ENCODE measurements at places on chromosomes 12 and 14.

- H3K4me1 ChIP-seq, result peaks cover 10% of the 10 kb centered on the region
- H3K4me3 ChIP-seq, result no peak overlapping the region
- no peaks in the 10 kb centered on the region for H3K36me3 ChIP-seq
- no peak for DNase-seq
- H3K27me3 ChIP-seq, result no peaks in the 10 kb centered on the region
Observed at GRCh38 chr14:99035712-99036610, 236.0 kb downstream of the BCL11B start.

DNA sequence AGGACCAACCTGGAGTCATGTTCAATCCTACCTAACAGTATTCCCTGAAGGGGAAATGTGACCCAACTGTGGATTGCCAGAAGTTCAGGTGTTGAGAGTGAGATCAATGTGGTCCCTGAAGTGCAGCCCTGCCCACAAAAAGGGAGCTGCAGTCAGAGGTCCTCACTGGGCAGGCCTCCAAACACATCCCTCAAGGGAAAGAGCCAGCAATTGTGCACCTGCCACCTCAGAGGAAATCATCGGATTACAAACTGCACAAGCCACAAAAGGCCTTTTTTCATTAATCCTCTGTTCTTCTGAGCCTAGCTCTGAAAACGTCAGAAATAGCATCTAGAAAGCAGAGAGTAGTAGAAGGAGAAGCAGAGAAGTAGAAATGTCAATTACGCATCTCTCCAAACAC is 10.8 kb upstream of the MDM1 start:
- H3K4me3 ChIP-seq, result no peak overlapping the region
- no peaks in the 10 kb centered on the region for H3K36me3 ChIP-seq
- no peaks in the 10 kb centered on the region for H3K27me3 ChIP-seq
- DNase-seq, result no peak
- peaks cover 7% of the 10 kb centered on the region for H3K4me1 ChIP-seq

DNA sequence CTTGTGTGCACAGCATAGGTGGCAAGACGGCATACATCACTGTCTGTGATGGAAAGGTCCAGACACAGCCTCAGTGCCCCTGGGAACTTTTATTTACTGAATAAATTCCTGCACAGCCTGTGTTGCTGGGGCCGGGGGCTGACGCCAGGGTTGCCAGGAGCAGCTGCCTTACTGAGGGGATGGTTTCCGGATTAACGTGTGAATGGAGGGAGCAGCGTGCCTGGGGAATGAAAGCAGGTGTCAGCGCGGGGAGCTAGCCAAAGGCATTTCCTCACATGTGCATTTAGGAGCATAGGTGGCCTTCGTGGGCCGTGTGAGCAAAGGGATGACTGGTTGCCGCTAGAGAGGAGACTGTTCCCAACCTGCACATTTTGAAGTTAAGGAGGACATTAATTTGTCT is 41.6 kb downstream of the SFSWAP start:
- no peak overlapping the region for H3K4me3 ChIP-seq
- no peak overlapping the region for H3K27ac ChIP-seq
- H3K4me1 ChIP-seq, result no peaks in the 10 kb centered on the region
- H3K27me3 ChIP-seq, result no peaks in the 10 kb centered on the region
- H3K36me3 ChIP-seq, result peaks cover 73% of the 10 kb centered on the region

- H3K4me1 ChIP-seq, result no peaks in the 10 kb centered on the region
- H3K27ac ChIP-seq, result no peak overlapping the region
- no peaks in the 10 kb centered on the region for H3K36me3 ChIP-seq
- DNase-seq, result no peak
Observed at GRCh38 chr14:93987376-93987775, 9.7 kb upstream of the CCDC197 start.

GRCh38 chr14:74089251-74090020 is 4.7 kb downstream of the LIN52 start:
- H3K36me3 ChIP-seq, result peaks cover 14% of the 10 kb centered on the region
- DNase-seq, result no peak
- H3K4me1 ChIP-seq, result no peaks in the 10 kb centered on the region
- H3K4me3 ChIP-seq, result no peak overlapping the region
- H3K27me3 ChIP-seq, result no peaks in the 10 kb centered on the region

GRCh38 chr14:49240383-49240782 is 345.8 kb downstream of the RPS29 start:
- no peaks in the 10 kb centered on the region for H3K4me1 ChIP-seq
- H3K27ac ChIP-seq, result no peak overlapping the region
- no peaks in the 10 kb centered on the region for H3K27me3 ChIP-seq
- H3K36me3 ChIP-seq, result no peaks in the 10 kb centered on the region

- no peaks in the 10 kb centered on the region for H3K27me3 ChIP-seq
- H3K4me1 ChIP-seq, result no peaks in the 10 kb centered on the region
- no peak overlapping the region for H3K4me3 ChIP-seq
- no peak overlapping the region for H3K27ac ChIP-seq
- peak; percentile 31 for DNase-seq
Observed at GRCh38 chr12:113980537-113981337, 14.6 kb upstream of the RBM19 start.

DNA sequence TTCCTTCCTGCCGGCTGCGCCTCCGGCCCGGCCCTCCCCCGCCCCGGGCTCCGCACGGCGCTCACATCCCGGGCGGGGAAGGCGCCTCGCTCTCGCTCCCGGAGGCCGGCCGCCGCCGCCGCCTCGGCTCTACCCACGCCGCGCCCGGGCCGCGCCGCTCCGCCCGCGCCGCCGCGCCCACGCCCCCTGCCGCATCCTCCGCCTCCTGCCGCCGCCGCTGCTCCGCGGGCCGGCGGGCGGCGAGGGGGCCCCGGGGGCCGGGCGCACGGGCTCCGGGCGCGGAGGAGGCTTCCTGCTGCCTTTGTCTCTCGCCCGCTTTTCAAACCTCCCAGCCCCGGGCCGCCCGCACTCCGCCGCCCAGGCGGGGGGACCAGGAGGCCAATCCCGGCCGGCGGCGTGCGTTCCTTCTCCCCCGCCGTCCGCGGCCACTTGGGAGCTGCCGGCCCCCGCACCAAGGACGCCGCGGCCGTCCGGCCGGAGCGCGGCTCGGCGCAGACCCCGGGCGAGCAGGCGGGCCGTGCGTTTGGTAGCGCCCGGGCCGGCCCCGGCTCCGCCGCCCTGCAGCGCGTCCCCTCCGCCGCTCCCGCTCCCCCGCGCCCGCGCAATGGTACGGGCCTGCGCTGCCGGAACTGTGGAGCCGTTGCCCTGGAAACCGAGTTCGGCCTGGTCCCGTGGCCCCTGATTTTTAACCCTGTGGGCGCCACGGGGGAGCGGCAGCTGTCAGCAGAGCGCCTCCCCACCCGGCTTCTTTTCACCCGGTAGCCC is at the start of gene FBXL14:
FBXL14 (minus strand) TSS at position 321 of the 765 bp plus-strand sequence. CDS start 515 bp downstream, outside the sequence.
- H3K27me3 ChIP-seq, result no peaks in the 10 kb centered on the region
- H3K4me1 ChIP-seq, result peaks cover 27% of the 10 kb centered on the region
- peak within 1 kb of the TSS; percentile 63 for H3K4me3 ChIP-seq
- H3K36me3 ChIP-seq, result peaks cover 7% of the 10 kb centered on the region

DNA sequence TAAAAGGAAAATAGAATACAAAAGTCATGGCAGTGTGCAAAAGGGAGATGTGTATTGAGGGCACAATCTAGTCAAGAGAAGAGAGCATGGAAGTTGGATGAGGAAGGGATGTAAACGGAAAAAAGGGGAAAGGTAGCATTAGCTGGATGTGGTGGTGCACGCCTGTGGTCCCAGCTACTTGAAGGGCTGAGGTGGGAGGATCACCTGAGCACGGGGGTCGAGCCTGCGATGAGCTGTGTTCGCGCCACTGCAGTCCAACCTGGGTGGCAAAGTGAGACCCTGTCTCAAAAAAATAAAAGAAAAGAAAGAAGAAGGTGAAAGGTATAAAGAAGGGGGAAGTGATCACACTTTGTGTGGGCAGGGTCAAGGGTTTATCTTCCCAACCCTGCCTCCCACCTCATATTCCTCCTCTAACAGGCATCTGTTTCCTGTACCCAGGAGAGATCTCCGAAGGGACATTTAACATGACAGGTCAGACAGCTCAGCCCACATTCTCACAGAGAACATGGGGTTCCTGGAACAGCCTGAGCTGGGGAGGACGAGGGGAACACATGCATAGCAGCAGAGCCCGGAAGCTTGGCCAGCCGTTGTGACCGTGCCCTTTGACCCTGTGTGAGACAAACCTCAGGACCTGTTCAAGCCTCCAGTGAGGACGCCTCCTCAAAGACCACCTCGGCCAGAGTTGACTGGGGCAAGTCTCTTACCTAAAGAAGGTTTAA is 8.9 kb downstream of the RNASE11 start:
- H3K4me1 ChIP-seq, result no peaks in the 10 kb centered on the region
- no peaks in the 10 kb centered on the region for H3K27me3 ChIP-seq
- no peak for DNase-seq
- no peak overlapping the region for H3K4me3 ChIP-seq
- no peaks in the 10 kb centered on the region for H3K36me3 ChIP-seq
- H3K27ac ChIP-seq, result no peak overlapping the region

Data from thymus (tissue), 14 donors.